ENCODE measurements at places on chromosomes 3 and 15.

DNA sequence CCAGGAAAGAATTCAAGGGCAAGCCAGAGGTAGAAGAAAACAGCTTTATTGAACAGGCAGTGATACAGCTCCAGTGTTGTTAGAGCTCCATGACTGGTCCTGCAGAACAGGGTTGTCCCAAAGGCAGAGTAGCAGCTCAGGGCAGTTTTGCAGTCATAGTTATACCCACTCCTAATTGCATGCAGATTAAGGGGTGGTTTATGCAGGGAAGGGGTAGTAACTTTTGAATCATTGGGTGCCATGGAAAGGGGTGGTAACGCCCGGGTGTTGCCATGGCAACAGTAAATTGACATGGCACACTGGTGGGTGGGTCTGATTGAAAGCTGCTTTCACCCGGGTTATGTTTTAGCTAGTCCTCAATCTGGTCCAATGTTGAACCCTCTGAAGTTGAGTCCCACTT is 9.7 kb upstream of the RAB6B start:
- DNase-seq = no peak

DNA sequence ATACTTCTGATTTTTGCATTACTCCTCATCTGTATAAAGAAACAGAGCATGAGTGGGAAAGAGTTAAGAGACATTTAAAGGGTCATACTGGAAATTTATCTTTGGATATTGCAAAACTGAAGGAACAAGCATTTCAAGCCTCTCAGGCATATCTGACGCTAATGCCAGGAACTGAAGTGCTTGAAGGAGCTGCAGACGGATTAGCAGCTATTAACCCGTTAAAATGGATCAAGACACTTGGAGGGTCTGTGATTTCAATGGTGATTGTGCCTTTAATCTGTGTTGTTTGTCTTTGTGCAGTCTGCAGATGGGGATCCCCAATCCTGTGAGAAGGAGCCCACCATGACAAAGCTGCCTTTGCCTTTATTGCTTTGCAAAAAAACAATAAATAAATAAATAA is 202.5 kb upstream of the UBE3A start:
- no peak for DNase-seq

DNA sequence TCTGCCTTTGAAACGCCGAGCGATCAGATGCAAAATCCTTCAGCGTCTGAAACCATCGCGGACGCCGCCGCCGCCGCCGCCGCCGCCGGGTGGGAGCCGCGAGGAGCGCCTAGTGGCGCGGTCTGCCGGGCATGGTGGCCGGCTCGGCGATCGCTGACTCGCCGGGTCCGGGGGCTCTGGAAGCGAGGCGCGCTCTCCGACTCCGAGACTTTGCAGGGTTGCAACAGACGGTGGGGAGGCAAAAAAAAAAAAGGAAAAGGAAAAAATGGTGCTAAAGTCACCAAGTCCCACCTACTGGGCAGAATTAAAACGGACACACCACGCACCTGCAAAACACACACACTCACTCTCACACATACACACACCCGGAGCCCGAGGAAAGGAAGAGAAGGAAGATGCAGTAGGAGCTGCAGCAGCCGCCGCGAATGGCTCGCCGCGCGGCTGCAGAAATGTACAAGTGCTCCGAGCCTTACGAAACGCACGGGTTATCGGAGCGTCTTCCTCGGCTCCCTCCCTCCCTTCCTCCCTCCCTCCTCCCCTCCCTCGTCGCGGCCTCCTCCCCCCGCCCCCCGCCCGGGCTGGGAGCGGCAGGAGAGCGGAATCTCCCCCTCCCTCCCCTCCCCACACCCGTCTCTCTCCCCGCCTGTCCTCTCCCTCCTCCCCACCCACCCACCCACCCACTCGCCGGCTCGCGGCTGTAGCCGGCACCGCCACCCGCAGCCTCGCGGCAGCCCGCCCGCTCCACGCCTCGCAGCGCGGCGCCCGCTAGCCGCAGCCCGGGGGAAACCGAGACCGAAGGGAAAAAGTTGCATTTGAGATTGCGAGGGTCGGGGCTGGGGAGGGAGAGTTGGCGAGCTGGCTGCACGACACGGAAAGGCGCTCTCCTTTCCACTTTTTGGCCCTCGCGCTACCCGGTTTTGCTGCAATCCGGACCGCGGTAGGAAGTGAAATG is at the start of gene NTRK3:
Gene NTRK3, minus strand, starts transcription at position 461 of the 952 bp plus-strand sequence. CDS start 586 bp downstream, outside the sequence.
- DNase-seq = no peak

GRCh38 chr15:85361323-85361722 is 19.1 kb upstream of the AKAP13 start:
- DNase-seq = no peak

DNA sequence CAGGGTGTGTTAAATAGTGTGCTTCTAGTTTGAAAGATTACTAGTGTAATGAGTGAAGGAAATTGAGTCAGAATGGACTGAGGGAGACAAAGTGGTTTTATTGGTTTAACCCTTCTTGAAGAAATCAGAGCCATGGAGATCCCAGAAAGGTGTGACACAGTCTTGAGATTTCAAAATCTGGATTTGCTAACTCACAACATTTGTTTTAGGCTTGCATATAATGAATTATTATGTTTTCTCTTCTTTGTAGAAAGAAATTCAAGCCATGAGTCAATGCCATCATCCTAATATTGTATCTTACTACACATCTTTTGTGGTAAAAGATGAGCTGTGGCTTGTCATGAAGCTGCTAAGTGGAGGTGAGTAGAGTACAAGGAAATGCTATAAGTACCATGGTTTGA is 25.1 kb downstream of the OXSR1 start:
- DNase-seq = no peak

GRCh38 chr3:146903927-146904326 is 298.8 kb upstream of the PLSCR5 start:
- no peak for DNase-seq

GRCh38 chr3:185208823-185209222 is 45.0 kb downstream of the EHHADH start:
- no peak for DNase-seq

DNA sequence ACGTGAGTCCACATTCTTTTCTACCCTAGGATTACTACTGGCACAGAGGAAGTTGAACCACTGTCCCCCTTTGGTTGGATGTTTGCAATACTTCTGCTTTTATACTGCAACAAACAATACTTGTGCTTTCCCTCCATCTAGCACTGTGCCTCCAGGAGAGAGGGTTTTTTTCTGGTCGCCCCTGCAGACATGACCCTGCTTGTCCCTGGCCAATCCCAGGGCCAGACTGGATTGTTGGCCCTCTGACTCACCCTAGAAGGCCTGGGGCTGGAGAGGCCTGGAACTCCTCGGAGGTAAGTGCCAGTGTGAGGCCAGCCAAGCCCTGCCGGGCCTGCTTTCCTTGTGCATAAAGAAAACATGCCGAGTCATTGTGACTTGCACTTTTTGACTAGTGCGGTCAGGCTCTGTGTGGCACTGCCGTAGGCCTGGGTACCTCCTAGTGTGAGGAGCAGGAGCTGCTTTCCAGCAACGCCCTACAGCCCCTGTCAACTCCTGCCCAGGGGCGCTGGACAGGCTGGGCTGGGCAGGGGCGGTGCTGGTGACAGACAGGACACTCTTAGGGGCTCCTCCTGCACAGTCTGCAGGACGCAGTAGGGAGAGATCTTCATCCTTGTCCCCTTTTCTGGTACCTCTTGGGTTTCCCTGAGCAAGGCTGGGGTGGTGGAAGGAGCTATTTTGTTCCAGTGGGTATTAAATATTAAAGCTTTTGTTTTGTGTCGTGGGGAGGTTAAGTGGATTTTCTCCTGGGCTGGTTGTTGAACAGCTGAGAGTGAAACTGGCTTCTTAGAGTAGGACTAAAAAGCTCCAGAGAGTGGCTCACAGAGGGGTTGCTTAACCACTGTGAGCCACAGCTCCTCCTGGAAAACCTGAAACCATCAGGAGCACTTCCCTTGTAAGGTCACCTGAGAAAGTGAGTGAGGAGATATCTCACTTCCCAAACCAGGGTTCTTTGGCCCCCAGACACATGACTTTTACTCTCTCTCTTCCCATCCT is 14.4 kb upstream of the TKT start:
- peak; percentile 81 for DNase-seq

- no peak for DNase-seq
Measured at GRCh38 chr3:161796780-161797179, 300.2 kb downstream of the OTOL1 start.

DNA sequence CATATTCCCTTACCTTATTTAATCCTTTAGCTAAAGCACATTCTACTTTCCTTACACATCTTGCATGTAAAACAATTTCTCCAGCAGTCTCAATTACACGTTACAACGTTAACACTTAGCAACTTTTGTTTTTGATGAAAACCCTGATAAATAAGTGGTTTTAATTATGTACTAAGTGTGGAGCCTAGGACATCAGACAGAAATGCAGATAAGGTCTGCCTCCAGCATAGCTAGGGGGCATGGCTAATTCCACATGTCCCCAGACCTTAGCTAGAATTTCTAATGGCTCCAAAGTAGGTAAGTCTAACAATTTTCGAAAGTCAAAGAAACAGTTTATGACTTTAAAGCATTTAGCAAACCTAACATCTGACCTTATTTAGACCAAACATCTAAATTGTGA is 77.4 kb upstream of the TERB2 start:
- DNase-seq = no peak

DNA sequence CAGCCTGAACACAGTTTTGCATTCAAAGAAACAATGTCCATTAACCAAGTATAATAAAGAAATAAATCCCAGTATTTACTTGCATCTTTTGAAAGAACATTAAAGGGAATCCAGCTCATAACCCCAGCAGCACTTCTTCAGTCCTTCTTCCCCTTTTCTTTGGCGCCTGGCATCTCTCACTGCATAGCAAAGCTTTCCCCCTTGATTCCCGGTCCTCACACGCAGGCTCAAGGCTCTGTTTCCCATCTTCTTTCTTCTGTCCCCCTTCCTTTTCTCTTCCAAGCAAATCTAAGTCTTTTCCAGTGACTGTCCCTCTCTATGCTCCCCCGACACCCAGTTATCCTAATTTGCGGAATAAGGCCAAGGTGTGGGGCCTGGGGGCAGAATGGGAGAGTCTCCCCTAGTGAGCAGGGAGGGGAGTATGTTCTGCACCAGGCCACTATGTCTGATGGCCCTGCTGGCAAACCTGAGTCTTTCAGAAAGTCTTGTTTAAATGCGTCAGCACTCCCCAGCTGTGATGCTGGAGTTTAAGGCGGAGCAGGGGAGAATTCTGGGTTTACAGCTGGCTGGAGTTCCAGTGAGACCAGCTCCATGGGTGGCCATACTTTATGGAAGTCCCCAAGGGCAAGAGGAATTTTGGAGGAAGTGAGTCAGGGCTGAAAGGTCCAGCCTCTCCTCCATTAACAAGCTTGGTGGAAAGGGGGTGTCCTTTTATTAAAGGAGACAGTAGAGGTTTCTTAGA is 42.1 kb downstream of the GOLGA6A start:
- DNase-seq = peak; percentile 34

DNA sequence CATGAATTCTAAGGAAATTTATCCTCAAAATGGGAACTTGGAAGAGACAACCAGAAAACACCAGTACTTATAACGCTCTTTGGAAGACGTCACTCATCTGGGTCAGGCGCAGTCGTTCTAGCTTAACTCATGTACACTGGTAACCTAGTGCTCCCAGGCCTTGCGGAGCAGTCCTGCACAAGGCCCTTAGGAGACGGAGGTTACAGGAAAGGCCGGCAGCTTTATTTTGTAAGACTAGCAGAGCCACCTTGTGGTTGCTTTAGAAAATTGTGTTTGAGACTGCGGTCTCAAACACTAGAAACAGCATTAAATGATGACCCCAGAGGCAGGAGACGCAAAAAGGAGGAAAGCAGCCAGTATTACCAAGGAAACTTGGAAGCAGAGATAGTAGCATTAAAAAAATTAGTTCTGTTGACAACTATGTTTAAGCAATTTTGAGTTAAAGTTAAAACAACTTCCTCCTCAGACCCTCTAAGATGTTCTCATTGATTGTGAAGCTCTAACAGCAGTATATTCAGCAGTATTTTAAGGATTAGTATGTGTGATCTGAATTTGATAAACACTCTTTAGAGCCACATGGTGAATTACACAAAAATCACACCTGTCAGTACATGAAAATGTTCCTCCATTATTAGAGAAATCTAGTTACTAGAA is 141.9 kb upstream of the C2CD4B start:
- peak; percentile 62 for DNase-seq

DNA sequence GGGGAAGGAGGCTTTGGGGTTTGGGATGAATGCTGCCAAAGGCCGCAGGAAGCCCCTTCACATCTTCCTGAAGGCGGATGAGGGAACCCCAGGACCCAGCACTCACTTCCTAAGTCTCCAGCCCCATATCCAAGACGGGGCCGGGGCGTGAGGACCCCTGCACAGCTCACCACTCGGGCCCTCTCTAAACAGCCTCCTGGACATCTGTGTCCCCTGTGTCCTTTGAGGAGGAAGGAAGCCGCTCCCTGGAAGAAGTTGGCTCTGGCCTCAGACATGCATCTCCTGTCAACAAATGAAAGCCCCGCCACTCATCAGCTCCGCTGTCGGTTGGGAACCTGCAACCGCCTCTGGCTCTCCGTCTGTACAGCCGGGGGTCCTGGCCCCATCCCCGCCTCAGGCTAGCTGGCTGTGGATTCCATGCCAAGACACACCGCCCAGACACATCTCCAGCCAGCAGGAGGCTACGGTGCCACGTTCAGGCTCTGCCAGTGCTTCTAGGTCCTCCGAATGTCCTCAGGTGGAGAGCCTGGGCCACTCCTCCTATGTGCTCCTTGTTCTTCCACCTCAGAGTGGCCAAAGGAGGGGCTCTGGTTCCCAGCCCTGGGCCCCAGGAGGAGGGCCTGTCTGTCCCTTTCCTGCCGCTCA is 140.0 kb upstream of the MEF2A start:
- no peak for DNase-seq

DNA sequence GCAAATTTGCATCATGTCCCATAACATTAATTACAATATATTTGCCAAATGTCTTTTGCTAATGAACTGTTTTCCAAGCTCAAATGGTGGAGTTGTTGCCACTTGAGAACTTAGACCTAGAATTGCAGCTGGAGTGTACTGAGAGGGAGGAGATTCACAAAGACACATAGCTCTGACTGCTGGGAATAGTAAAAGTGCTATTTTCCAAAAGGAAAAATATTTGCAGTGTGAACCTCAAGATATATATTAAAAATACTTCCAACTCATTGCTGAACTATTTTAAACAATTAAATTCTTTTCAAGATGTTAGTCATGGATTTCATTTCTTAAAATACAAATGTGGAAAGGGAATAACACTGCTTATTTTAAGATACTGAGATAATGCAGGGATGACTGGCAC is 666.8 kb upstream of the ARPP21 start:
- DNase-seq = no peak

DNA sequence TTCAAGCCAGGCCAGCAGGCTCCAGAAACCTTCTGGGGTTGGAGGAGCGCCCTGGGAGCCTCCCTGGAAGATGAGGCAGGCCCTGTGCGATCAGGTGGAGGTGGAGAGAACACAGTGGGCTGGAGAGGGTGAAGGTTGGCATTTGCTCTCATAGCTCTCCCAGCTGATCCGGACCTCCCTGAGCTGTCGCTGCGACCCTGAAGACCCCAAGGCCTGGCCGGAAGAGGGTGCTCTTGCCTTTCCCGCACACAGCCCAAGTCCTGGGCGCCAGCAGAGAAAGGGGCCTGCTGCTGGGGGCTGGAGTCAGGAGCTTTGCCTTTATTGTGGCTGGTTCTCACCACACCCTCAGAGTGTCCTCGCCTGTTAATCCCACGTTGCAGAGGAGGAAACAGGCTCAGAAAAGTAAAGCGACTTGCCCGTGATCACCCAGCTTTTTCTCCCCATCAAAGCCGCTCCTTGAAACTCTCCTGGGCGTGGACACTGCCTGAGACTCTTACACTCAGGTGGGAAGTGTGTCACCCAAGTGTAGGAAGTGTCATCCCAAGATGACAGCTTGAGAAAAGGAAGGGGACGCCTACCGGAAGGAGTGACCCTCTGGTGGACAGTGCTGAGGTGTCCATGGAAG is 8.6 kb upstream of the RPL29 start:
- no peak for DNase-seq

GRCh38 chr3:101801174-101801573 is 22.2 kb downstream of the NXPE3 start:
- no peak for DNase-seq

Measured in glomerular endothelial cell (primary cell).